ENCODE measurements at places on chromosomes 12 and 14. TPM values are rescaled to one million over a fixed set of nuclear protein-coding genes. Genes with fewer than 3 reads are reported as not detected.

DNA sequence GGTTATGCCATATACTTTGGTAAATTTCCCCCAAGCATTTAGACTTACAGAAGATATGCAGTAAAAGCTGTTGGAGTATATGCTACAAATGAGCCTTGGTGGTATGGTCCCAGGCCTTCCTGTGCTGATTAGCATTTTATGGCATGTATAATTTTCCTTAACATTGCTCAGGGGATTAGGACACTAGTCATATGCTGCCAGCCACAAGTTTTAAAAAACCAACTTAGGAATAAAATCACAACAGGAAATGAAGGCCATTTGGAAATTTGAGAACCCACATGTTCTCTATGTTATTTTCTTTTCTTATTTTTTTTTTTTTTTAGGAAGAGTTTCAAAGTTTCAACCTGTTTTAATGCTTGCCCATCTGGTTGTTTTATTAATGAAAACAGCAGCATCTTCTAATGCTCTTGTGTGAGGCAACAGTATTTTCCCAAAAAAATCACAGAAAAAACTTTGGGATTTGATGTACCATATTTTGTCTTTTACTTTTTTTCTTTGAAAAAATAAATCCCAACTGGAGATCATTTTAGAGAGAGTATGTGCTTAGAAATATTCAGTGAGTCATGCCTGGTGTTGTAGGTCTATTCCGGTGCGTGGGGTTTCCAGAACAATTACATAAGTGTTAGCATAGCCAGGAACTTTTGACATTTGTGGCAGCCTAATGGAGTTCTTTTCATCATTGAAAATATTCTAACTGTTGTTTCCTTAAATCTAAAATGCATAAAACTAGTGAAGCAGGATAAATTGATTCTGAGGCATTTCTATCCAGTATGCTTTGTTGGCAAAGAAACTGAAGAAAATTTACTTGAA is 21.7 kb upstream of the DUSP6 start:
- ATAC-seq = no peak

The WIF1 gene
- total RNA-seq = not detected

The ZBTB25 gene
- 88.5 TPM for total RNA-seq

GRCh38 chr14:61247935-61248334 is 33.2 kb downstream of the TMEM30B start:
- peak; percentile 93 for ATAC-seq

- no peak for ATAC-seq
Observed at GRCh38 chr14:102781063-102781462, 3.8 kb downstream of the TRAF3 start.

The KCTD10 gene
- total RNA-seq = 70.6 TPM
